Mesenteric fat pad (tissue), 1 donor: ENCODE measurements at places on chromosomes 4 and X.
A peak's percentile ranks its signal among the peaks of the same experiment; 100 is the strongest.

DNA sequence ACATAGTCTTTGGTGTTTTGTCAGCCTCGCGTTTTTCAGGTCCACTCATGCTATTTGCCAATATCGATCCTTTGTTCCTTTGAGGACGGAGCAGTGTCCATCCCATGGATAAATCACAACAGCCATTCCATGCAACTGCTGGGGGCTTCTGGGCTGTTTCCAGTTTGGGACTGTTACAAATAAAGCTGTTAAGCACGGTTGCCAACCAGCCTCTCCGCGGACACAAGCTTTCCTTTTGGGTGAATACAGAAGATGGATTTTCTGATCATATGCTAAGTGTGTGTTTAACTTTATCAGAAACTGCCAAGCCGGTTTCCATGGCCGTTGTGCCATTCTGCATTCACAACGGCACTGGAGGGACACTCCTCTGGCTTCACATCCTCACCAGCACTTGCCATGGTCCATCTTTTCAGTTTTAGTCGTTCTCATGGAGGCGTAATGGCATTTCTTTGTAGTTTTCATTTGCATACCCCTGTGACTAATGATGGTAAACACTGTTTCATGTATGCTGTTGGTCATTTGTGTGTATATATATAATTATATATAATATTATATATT, 67.8 kb downstream of the ABLIM2 start:
- no peak for DNase-seq

GRCh38 chr4:121213940-121214339, 49.8 kb upstream of the TNIP3 start:
- DNase-seq: no peak

- no peak for DNase-seq
These were observed 354.9 kb downstream of the DHRSX start for GRCh38 chrX:2145692-2146367.

DNA sequence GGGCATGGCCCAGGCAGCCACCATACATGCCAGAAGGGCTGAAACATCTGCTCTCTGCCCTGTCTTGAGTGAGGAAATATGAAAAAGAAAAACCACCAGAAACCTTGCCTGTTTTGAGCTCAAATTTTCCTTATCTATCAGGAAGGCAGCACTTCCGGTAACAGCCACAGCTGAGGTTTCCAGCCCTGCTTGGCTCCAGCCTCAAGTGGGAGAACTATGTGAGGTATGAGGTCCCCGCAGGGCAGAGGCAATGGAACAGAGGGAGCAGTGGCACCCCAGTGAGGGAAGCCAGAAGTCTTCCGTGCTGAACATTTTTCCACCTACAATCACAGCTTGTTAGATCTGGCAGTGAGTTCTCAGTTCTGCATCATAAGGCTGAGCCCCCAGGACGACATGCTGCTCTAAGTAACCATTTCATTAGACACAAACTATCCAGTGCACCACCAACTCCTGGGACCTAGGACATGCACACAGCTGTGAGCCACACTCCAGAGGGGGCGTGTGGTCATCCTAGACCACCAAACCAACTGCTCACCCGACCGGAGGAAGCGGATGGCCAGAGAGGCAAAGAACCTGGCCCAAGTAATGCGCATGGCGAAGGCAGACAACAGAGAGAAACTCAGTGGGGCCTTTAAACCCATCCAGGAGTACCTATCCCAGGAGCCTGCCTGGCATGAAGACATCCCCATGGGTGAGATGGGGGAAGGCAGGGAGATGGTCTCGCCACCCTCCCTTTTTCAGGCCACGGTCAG, 22.6 kb downstream of the WDR1 start:
- no peak for DNase-seq

GRCh38 chrX:49999087-49999486, 76.7 kb downstream of the CLCN5 start:
- no peak for DNase-seq

DNA sequence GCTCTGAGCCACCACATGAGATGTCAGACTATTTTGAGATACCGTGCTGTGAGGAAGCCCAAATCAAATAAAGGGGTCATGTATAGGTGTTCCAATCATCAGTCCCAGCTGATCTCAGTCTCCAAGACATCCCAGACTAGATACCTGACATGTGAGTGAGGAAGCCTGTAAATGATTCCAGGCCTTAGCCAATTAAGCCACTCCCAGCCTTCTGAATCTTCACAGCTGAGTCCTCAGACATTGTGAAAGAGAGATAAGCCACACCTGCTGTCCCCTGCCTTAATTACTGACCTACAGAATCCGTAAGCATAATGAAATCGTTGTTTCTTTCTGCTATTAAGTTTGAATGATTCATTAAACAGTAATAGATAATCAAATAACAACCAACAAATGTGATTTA, 671.4 kb downstream of the ZNF674 start:
- no peak for DNase-seq

DNA sequence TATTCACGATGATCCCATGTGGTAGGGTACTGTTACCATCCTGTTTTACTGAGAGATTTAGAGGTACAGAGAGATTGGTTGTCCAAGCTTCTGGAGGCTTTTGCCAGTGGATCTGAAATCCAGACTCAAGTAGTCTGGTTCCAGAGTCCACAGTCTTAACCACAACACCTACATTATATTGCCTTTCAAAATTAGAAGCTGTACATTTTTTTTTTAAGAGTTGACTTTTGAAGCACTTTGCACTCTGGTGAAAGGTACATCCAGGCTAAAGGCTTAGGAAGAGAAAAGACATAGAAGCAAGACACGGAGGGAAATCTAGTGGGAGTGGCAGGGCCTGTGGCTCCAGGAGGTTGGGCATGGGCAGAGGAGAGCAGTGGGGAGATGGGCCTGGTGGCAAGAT, 122.1 kb downstream of the AFF1 start:
- DNase-seq: no peak

DNA sequence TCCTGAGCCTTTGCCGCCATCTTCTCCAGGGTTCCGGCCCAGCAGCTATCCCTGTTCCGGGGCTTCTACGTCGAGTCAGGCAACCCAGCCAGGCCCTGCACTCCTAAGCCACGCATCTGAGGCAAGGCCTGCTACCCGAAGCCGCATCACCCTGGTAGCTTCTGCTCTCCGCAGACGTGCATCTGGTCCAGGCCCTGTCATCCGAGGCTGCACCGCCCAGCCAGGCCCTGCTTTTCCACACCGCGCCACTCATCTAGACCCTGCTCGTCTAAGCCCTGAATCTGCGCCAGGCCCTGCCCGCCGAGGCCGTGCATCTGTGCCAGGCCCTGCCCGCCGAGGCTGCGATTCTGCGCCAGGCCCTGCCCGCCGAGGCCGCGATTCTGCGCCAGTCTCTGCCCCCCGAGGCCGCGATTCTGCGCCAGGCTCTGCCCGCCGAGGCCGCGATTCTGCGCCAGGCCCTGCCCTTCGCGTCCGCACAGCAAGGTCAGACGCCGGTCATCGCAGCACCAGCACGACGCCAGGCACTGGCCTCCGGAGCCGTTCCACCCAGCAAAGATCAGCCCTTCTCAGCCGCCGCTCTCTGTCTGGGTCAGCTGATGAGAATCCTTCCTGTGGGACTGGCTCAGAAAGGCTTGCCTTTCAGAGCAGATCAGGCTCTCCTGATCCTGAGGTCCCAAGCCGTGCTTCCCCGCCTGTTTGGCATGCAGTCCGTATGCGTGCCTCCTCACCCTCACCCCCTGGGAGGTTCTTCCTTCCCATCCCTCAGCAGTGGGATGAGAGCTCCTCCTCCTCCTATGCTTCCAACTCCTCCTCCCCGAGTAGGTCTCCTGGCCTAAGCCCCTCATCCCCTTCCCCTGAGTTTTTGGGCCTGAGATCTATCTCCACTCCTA, 75.1 kb downstream of the NUDT10 start:
- no peak for DNase-seq

- no peak for DNase-seq
These were observed 297.7 kb upstream of the HAND2 start for GRCh38 chr4:173827707-173828106.

DNA sequence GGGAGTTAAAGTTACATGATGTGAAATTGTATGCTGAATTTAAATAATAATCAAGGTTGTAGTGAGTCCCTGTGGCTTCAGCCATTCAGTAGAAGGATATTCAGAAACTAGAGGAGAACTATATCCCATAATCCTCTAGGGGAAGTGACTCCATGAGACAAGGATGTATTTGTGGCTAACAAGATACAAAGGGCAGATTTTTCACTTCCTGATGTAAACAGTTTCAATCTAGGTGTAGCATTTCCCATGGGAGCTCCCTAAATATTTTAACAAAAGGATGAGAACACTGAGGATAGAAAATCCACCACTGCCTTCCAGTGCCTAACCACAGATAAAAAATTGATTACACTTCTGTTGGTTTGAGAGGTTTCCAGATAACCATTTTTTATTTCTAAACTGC, 435.4 kb upstream of the TENM3 start:
- no peak for DNase-seq

GRCh38 chr4:25320336-25320735, 7.8 kb downstream of the ZCCHC4 start:
- DNase-seq: no peak

GRCh38 chr4:118388606-118389005, 35.8 kb upstream of the PRSS12 start:
- DNase-seq: no peak

DNA sequence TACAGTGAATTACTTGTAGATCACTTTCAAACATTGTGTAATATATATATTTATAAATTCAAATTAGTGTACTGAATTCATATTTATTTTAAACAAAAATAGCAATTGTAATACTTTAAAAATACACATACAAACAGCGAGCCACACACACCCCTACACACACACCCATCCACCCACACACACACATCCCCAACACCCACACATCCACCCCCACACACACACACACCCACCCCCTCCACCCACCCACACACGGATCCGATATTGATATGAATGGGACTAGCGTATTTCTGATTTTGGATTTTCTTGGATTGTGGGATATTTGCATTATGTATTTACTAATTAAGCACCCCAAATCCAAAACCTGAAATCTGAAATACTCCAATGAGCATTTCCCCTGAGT, 451.2 kb downstream of the PCDH7 start:
- no peak for DNase-seq

GRCh38 chrX:10851809-10852208, 231.4 kb upstream of the MID1 start:
- DNase-seq: no peak

GRCh38 chr4:185846505-185847150, 34.6 kb upstream of the SORBS2 start:
- DNase-seq: no peak

DNA sequence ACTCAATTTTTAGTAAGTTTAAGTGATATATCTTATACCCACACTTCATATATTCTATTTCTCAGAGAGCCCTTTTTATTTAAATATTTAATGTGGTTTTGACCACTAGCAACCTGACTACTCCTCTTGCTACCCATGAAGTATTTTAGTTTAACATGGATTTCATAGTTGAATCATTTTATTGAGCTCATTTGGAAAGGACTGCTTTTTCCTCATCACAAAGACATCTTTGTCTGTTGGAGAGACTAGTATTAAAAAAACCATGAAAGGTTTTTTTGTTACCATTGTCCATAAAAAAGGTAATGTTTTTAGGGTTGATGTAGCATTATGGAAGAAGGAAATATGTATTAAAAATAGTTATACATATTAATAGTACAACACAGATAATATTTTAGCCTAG, 139.5 kb downstream of the RAPGEF2 start:
- no peak for DNase-seq

- peak; percentile 91 for DNase-seq
These were observed at the start of gene TBC1D1 for GRCh38 chr4:37890801-37891259. TBC1D1 (plus strand) TSS chr4:37891084; CDS start chr4:37902096, 11,012 bp downstream.

GRCh38 chr4:2321279-2322196, 59.6 kb upstream of the MXD4 start:
- peak; percentile 88 for DNase-seq

DNA sequence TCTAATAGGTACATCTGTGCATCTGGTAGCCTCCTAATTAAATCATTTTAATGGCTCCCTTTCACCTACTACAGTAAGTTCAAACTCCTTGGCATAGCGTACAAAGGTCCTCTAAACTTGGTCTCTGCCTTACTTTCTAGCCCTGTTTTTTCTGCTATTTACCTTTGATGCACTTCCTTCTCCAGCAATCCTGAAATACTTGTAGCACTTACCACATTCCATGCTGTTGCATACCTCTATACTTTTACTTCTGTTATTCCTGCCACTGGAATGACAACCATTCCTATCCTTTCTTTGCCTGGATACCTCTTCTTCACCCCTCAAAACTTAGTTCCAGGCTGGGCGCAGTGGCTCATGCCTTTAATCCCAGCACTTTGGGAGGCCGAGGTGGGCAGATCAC, 56.6 kb upstream of the LHFPL1 start:
- no peak for DNase-seq

- no peak for DNase-seq
These were observed 44.7 kb downstream of the GPRASP3 start for GRCh38 chrX:102765217-102765616.

DNA sequence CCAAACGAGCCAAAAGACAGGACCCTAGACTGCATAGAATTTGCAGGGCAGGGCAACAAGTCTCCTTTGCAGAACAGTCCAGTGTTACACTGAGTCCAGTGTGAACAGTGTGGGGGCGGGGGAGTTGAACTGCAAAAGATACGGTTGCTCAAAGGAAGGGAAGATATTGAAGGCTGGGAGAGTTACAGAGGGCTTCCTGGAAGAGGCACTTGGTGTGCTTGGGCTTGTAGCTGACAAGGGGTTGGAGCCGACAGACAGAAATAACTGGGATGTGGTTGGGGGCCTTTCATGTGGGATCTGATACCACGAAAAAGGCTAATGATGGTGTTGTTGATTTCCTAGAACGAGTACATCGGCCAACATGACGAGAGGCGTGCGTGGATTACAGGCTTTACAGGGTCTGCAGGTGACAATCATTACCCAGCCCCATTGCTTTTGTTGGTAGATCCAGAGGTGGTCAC, 6.1 kb downstream of the XPNPEP2 start:
- no peak for DNase-seq

GRCh38 chr4:98613453-98614075, 44.8 kb downstream of the TSPAN5 start:
- no peak for DNase-seq

- DNase-seq: no peak
These were observed 234.0 kb downstream of the SPOCK3 start for GRCh38 chr4:167000141-167000852.

GRCh38 chrX:36414056-36414455, 494.5 kb downstream of the CFAP47 start:
- DNase-seq: no peak

- no peak for DNase-seq
These were observed 203.4 kb downstream of the MAML3 start for GRCh38 chr4:139950568-139950967.

GRCh38 chr4:41069838-41070237, 144.5 kb downstream of the APBB2 start:
- no peak for DNase-seq

GRCh38 chrX:118566359-118566758, 70.7 kb downstream of the DOCK11 start:
- DNase-seq: no peak

- peak; percentile 67 for DNase-seq
These were observed 33.6 kb upstream of the HGFAC start for GRCh38 chr4:3407930-3408792.

GRCh38 chr4:110669663-110670062, 46.8 kb upstream of the PITX2 start:
- no peak for DNase-seq

DNA sequence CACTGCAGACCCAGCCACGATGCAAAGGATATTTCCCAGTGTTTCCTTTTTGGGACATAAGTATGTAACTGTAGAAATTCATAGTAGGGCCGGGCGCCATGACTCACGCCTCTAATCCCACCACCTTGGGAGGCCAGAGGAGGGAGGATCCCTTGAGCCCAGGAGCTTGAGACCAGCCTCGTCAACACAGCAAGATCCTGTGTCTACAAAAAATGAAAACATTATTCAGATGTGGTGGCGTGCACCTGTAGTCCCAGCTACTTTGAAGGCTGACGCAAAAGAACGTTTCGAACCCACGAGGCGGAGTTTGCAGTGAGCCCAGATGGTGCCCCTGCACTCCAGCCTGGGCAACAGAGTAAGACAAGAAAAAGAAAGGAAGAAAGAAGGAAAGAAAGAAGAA, 49.2 kb downstream of the CRLF2 start:
- no peak for DNase-seq
